Brain pericyte (primary cell): ENCODE measurements at places on chromosomes 13 and 19.

- DNase-seq = no peak
Observed at GRCh38 chr19:1854542-1855039, 6.3 kb upstream of the REXO1 start.

GRCh38 chr13:99766641-99767045 lies 204.9 kb downstream of the ZIC5 start:
- no peak for DNase-seq

DNA sequence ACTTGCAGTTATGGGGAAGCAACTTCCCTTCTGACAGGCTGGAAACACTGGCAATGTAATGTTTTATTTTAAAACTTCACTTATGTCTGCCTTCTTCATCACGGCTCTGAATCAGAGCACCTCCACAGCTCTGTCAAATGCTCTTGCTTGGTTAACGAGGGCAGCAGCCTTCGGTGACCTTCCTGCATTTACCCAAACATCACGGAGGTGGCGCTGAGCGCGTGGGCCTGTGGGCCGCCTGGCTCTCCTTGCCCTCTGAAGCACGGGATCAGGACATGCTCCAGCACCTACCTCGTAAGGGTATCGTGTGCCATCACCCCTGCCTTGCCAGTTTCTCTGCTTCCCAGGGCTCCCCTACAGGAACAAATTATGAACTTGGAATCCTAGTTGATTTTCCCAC lies 310.0 kb downstream of the TEX29 start:
- no peak for DNase-seq

DNA sequence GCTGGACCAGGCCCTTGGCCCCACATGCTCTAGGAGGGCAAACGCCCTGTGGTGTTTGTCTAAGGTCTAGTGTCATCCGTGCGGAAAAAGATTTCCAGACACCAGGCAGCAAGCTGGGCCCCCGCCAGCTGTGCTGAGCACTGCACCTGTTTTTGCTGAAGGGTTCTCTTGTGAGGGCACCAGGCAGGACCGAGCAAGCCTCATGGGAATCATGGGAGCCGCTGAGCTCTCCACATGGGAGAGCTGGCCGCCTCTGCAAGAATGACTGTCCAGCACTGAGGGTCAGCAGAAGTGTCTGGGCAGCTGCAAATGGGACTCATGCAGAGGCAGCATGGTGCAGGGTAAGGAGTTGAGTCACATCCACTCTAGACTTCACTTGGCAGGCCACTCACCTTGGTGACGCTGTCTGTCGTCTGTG lies 12.0 kb downstream of the B3GNT8 start:
- DNase-seq = no peak

DNA sequence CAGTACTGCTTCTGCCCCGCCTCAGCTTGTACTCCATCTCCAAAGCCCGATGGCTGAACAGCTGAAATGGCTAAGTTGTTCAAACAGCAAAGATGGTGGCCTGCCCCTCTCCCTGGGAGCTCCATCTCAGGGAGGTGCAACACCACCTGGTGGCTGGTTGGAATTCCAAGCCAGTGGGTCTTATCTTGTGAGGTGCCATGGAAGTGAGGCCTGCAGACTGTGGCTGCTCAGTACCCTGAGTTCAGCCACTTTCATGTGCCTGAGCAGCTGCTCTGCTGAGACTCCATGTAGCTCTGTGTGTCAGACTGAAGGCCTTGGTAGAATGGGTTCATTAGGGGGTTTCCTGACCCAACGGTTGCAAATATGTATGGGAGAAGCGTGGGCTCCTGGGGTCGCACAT lies 67.3 kb upstream of the SPRY2 start:
- no peak for DNase-seq

DNA sequence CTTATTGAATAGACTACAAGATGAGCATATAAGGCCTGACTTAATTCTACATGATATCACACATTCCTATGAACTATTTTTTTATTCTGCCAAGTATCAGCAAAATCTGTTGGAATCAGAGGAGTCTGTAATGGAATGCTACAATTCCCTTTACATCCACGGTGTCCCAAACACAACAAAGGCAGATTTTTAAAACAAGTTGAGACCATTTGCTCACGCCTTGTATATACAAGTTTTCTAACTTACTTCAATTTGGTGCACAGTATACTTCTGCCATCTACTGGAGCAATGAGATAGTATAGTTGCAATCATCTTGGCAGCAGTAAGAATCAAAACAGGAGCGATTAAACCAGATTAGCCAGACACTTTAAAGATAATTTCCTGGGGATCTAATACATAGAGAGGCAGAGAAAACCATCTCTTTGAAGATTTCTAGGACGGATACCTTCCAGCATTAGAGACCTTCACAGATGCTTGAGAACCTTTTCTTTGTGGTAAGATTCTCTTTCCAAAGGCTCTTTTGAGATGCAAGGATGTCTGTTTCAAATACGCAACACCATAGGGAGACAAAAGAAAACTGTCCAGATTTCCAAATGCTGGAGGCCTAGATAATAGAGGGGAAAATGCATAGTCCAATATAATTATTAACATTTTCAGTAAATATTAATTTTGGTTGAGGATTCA lies 302.0 kb upstream of the MIR17HG start:
- no peak for DNase-seq

DNA sequence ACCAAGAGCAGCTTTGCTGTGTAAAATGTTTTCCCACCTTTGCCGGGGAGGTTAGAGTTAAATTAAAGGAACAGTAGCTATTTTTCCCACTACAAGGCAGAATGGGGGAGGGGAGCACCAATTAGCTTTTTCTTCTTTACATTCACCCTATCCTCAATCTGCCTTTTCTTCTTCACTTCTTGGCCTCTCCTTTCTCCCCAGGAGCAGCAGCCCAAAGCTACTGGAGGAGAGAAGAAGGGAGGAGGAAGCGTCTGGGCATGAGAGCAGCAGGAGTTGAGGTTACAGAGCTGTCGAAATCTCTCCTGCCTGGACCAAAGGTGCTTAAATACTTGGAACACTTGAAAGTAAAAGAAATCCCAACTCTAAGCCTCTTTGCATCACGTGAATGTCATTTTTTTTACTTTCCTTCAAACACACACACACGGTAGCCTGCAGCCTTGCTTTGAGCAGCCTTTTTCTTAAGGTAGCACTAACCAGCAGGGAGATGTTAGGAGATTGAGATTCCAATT lies 39.0 kb upstream of the WASF3 start:
- DNase-seq = no peak

DNA sequence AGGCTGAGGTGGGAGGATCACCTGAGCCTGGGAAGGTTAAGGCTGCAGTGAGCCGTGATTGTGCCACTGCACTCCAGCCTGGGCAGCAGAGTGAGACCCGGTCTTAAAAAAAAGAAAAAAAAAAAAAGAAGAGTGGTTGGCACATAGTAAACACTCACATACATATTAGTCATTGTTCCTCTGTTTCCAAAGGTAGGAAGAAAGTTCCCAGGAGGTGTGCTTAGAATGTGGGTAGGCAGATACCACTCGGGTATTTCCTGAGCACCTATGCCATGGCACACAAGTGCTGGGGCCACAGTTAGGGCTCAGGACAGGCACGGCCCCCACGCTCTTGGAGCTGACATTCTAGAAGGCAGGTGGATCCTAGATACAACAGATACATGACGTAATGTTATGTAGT lies 41.4 kb downstream of the SIPA1L3 start:
- DNase-seq = no peak

DNA sequence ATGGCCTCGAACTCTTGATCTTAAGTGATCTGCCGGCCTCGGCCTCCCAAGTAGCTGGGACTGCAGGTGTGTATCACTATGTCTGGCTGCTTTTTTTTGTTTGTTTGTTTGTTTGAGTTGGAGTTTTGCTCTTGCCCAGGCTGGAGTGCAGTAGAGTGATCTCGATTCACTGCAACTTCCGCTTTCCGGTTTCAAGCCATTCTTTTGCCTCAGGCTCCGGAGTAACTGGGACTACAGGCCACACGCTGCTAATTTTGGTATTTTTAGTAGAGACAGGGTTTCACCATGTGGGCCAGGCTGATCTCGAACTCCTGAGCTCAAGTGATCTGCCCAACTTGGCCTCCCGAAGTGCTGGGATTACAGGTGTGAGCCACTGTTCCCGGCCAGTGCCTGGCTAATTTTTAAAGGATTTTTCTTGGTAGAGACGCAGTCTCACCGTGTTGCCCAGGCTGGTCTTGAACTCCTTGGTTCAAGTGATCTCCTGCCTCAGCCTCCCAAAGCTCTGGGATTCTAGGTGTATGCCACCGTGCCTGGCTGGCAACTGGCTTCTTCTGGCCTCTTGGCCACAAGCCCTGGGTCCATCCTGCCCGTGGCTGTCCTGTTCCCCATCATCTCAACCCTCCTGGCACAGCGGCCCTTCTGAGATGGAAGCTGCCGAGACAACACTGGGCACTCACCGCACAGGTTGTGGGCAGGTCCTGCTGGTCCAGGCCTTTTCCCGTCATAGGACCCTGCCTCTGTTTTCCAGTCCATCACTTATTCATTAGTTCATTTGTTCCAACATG lies 11.5 kb downstream of the TECR start:
- no peak for DNase-seq

DNA sequence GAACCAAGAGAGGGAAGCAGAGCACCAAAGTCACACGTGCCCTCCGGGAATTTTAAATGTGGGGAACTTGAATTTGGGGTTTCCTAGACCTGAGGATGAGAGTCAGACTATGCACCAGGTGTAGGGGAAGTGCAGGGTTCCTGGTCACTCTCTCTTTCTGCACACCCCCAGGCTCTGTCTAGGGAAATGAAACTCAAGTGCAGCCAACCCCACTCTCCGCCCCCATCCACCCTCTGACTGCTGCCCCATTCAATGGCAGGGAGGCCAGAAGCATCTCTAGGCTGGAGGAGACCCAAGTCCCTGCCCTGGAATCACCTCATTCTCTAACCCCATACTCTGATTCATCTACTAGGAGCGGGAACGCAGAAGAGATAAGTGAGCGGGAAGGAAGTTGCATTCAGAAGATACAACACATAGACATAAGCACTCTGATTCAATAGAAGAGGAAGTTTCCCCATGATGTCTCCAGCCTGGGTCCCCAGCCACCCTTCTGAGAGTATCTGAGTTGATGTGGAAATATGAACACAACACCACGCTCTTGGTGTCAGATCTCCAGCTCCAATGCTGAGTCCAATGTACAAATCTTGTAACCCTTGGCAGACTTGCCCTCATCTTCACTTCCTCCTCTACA lies 4.7 kb upstream of the SIGLEC14 start:
- DNase-seq = no peak

DNA sequence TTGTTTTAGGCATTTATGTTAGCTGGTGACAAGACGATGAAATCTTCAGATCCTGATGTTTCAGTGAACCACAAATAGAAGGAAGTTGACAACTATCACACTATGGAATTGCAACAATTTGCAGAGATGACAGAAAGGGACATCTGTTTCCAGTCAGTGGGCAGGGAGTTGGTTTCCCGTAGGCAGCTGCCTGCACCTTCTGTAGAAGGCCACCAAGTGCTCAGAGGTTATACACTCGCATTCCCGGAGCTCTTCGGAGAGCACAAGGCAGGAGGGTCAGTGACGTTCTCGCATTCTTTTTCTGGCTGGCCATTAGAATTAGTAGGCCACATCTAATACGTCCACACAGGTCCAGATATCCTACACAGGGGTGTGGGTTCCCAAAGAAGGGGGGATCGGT lies 129.4 kb downstream of the SHISA2 start:
- no peak for DNase-seq

- DNase-seq = no peak
Observed at GRCh38 chr13:33345842-33346241, 60.3 kb upstream of the STARD13 start.

DNA sequence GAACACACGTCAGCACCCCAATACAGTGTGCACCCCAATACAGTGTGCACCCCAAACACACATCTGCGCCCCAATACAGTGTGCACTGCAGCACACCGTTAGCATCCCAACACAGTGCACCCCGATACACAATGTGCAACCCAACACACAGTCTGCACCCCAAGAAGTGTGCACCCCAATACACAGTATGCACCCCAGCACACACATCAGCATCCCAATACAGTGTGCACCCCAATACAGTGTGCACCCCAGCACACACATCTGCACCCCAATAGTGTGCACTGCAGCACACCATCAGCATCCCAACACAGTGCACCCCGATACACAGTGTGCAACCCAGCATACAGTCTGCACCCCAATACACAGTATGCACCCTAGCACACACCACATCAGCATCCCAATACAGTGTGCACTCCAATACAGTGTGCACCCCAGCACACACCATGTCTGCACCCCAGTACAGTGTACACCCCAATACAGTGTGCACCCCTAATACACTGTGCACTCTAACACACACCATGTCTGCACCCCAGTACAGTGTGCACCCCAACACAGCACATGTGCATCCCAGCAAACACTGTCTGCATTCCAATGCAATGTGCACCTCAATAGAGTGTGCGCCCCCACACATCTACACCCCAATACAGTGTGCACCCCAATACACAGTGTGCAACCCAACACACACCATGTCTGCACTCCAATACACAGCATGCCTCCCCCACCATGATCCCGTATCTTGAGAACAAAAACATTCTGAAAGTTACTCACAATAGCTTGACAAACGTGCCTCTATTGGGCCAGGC lies 855 bp upstream of the CARS2 start:
- DNase-seq = no peak

DNA sequence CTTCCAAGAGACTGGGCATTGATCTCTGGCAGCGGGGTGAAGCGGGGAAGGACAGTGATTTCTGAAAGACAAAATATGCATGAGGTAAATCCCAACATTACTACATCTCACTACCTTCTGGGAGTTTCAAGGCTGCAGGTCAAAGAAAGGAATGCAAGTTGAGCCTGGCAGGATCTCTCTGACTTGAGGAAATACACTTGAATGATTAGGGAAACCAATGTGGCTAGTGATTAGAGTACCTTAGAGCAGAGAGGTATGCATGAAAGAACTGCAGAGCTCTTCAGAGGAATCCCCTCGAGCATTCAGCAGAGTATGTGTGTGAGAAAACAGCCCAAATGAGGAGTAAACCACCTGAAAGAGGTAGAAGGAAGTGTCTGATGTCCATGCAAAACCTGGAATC lies 2874.1 kb upstream of the PCDH20 start:
- no peak for DNase-seq

GRCh38 chr19:38838208-38838985 lies 6.8 kb upstream of the ECH1 start:
- no peak for DNase-seq

- no peak for DNase-seq
Observed at GRCh38 chr13:23432626-23433025, 876 bp downstream of the SACS start.

- no peak for DNase-seq
Observed at GRCh38 chr19:29967623-29968022, 25.6 kb downstream of the URI1 start.

GRCh38 chr13:73835138-73835721 lies 299.0 kb downstream of the KLF12 start:
- DNase-seq = no peak
